ENCODE measurements at places on chromosomes 3 and 15. TPM values are rescaled to one million over a fixed set of nuclear protein-coding genes. Genes with fewer than 3 reads are reported as not detected.

- ATAC-seq = no peak
These were observed 64.5 kb downstream of the EPHA3 start for GRCh38 chr3:89171687-89172545.

DNA sequence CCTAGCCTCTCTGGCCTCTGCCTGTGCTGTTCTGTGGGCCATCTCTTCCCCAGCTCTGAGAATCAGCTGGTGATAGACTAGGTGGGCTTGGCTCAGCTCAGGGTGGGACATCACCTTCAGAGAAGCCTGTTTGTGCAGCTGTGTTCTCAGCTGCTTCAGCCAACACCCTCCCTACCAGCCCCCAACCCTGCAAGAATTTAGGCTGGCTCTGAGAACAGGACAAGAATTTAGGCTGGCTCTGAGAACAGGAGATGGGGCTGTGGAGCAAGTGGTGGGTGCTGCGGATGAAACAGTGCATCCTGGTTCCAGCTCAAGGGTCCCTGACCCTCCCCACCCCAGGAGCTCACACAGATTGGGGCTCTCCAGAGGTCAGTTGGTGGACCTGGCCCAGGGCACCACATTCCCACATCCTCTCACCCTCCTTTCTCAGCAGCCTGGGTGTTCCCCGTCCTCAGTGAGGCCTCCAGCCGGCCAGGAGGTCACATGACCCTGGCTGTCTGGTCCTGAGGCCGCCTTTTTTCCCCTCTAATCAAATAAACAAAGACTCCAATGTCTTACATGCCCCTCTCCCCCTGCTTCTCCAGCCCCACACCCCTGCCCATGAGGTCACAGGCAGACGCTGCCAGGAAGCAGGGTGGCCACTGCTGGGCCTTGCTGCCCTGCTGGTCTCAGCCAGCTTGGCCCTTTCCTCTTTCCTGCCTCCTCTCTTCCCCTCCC, 14.9 kb downstream of the PLEKHO2 start:
- ATAC-seq = no peak

DNA sequence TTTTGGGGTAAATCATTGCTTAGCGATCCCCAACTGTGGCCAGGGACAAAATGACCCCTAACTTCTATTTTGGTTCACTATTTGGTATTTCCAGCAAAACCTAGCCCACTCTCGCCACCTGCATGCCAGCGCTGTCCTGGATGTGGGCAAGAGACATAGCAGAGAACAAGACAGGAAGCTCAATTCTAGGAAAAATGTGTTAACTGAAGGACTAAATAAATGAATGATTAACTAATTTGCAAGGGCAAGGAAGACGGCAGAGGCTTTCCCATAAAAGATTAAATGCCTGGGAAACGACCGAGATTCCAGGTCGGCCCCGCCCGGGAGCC, 408 bp downstream of the NICN1 start:
- no peak for ATAC-seq

DNA sequence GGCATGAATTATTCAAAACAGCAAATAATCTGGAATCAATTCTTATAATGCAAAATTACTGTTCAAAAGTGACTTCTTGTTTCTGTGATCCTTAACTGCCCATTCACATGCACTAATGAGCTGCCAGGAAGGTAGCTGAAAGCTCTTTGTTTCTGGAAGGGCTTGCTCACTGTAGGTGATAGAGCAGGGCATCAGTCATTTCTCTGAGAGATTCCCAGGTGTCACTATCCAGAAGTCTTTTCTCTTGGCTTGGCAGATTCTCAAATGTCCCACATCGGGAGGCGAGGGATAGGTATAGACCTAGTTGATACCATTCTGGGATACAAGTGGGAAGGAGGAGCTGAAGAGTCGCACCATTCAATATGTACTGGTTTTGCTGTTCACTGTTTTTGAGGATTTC, 35.0 kb downstream of the C3orf85 start:
- ATAC-seq = no peak

DNA sequence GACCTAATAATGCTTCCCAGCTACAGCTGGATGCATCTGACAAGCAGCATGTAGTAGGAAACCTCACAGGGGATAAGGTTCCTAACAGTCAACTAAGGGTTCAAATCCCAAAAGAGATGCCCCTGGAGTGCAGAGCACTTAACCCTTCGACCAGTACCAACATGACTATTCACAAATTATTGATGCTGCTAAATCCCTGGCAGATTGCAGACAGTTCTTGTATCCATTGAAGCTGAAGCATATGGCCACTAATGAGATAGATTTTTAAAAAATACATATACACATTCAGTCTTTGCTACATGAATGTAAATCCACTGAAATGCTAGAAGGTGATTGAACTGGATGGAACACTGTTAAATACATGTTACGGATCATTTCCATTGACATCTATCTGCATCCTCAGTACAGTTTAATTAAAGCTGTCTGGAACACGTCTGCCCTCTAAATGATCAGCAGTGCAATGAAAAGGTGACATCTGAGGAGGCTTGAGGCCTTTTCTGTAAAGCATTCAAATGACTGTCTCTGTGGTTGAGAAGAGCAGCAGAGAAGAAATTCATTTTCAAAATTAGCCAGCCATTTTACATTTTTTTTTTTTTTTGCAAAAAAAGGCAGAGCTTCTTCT, 19.5 kb upstream of the NANOGP8 start:
- no peak for ATAC-seq

- ATAC-seq = no peak
These were observed 57.4 kb downstream of the APBA2 start for GRCh38 chr15:28943146-28943545.

DNA sequence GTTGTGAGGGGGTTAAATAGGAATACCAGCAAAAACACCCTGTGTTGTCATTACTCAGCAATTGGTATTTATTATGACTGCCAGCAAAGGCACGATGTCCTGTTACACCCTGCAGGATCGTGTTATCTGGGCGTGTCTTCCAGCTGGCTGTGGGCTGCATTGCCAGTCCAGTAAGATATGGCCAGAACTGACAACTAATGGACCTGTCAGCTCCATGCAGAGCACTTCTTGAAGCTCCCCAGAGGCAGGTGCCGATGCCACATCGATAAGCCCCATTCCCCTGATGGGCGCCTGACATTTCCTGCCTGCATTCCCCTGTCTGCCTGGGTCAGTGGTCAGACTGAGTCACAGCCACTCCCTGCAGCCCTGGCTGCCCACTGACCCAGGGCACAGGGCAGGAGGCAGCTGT, 79.7 kb upstream of the RASGRF1 start:
- no peak for ATAC-seq

DNA sequence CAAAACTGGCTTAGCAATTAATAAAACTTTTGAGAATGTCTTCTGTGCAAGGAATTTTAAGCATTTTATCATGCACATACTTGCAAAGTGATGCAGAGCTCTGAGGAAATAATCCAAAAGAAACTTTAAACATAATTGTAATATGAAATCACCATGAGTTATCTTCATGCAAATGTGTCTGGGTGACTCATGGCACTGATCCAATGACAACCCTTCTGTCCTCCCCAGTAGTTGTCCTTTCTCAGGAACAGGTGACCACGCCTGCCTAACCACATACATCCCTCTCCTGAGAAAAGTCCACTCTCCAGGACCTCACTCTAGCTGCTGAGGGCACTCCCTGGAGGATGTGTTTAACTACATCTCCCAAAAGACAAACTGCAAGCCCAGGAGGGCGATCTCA, 530.6 kb upstream of the IL12A start:
- peak; percentile 67 for ATAC-seq

Gene SCN5A
- not detected for total RNA-seq

Gene ATP2B2
- total RNA-seq = 0.24 TPM

Gene MYL3
- total RNA-seq = 0.36 TPM

DNA sequence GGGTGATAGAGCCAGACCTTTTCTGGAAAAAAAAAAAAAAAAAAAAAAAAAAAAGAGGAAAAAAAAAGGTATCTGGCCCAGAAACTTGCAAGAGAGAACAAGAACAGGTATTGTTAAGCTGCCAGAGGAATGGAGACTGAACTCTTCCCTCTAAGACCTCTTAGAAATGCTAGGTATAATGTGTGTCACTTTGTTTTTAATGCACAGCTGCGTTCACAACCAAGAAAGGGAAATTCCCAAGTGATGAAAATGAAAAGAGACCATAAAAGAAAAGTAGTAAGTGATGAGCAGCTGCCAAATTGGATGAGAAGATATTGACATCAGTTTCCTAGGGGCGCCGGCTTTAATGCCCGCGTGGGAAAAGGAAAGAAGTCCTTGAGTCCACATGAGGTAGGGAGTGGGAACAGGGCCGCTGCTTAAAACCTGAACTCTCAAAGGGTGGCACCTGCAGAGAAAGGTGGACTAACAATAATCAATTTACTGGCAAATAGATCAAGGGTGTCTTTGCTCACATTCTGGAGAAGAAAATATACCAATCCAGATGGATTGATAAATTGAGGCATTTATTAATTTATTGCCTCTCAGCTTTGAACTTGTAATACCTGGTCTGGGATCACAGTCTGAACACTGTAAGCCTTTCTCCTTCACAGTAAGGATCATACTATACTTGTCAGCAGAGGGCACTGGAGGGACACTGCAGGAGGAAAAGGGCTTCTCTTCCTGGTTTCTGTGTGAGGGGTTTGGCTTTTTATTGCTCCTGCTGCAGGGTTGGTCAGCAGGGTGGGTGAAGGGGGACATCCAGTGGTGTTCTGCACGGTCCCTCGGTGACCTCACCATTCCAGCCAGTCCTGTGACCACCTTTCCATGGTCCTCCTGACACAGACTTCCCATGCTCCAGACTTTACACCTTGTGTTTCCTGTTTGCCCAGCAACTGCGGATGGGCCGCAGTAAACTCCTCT, 131.6 kb downstream of the AQP9 start:
- peak; percentile 83 for ATAC-seq

GRCh38 chr3:48364840-48365239, 7.2 kb upstream of the FBXW12 start:
- no peak for ATAC-seq

DNA sequence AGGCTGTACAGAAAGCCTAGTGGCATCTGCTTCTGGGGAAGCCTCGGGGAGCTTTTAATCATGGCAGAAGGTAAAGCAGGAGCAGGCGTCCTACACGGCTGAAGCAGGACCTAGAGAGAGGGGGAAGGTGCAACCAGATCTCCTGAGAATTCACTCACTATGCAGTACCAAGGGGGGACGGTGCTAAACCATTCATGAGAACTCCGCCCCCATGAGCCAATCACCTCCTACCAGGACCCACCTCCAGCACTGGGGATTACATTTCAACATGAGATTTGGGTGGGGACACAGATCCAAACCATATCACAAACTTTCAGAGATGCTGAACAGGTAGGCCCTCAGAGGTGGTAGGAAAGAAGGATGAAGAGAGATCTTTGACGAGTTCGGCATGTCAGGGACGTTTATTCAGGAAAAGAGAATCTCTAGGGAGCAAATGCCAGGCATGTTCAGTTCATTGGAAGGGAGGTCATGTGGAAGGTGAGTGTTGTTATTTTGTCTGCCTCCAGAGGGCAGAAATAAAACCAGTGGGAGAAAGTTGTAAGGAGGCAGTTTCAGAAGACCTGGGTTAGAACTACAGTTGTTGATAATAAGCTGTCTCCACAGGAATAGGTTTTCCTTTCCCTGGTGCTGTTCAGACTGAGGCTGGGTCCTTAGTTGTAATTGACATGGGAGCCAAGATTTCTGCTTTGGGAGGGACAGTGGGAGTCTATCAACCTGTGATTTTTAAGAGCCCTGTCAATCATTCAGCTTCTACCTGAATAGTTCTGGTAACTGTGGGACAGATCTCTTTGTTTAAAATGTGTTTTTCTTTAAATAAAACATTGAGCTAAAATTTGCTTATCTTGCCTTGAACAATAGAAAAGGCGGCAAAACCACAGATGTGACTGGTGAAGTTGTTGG, 4.3 kb upstream of the FNDC3B start:
- ATAC-seq = no peak

Gene KCNMB3
- total RNA-seq = 0.68 TPM

- ATAC-seq = no peak
These were observed 44.2 kb upstream of the ATG7 start for GRCh38 chr3:11228041-11228440.

Gene C3orf49
- not detected for total RNA-seq

Gene USP8
- 43.4 TPM for total RNA-seq

- peak; percentile 21 for ATAC-seq
These were observed at the start of gene CCR1 for GRCh38 chr3:46208167-46208704. Gene CCR1, minus strand, starts transcription at chr3:46208313. Its CDS starts 4,000 bp downstream, at chr3:46204313.

GRCh38 chr15:85571780-85572179, 191.4 kb downstream of the AKAP13 start:
- ATAC-seq = no peak

- no peak for ATAC-seq
These were observed 58.5 kb upstream of the TNFSF10 start for GRCh38 chr3:172581757-172582166.

Gene KNL1
- 8.8 TPM for total RNA-seq

Gene FBLN2
- 10.4 TPM for total RNA-seq

DNA sequence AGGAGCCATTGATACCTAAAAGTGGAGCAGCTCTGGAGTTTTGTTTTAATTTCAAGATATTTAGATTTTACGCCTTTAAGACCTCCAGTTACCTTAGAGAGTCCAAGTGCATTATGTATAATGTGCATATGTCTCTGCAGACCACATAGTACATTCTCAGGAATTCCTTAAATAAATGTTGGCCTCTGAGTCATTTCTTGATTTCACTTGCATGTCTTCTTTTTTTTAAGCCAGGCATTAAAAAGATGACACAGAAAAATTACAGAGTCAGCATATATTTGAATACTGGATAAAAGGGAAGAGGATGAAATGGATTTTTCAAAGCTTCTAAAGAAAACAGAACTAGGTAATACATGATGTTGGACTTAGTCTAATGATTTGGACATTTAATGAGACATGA, 125.2 kb downstream of the TMCO5A start:
- no peak for ATAC-seq

Gene VGLL3
- total RNA-seq = 1.6 TPM

Data from esophagus mucosa (tissue), 1 donor.